ENCODE measurements at places on chromosomes 2 and 18.

DNA sequence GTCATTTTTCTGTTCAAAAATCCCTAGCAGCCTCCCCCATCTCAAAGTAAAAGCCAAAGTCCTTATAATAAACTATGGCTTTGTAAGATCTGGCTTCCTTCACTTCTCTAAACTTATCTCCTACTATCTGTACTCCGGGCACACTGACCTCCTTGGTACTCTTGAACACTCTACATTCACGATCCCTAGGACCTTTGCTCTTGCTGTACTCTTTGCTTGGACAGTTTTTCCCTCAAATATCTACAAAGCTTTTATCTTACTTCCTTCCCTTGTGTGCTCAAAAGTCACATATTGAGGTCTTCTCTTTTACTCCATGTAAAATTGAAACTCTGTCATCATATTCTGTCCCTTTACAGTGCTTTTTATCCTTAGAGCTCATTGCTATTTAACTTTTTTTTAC, 616.6 kb downstream of the IRS1 start:
- no peak for DNase-seq

GRCh38 chr18:23136326-23137096, 1.2 kb downstream of the CABLES1 start:
- peak; percentile 25 for DNase-seq

DNA sequence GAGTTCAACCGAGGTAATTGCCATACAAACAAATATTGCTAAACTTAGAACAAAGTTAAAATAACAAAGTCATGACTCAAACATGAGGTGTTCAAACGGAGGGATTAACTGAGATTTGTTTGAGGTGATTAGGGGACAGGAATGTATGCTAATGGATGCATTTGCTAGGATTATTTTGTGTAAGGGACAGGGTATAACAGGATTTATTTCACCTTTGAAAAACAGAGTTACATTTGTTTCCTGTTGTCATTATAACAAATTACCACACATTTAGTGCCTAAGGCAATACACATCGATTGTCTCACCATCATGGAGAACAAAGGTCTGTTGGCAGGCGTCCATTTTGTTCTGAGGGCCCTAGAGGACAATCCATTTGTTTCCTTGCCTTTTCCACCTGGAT, 304.3 kb upstream of the CNTNAP5 start:
- no peak for DNase-seq

DNA sequence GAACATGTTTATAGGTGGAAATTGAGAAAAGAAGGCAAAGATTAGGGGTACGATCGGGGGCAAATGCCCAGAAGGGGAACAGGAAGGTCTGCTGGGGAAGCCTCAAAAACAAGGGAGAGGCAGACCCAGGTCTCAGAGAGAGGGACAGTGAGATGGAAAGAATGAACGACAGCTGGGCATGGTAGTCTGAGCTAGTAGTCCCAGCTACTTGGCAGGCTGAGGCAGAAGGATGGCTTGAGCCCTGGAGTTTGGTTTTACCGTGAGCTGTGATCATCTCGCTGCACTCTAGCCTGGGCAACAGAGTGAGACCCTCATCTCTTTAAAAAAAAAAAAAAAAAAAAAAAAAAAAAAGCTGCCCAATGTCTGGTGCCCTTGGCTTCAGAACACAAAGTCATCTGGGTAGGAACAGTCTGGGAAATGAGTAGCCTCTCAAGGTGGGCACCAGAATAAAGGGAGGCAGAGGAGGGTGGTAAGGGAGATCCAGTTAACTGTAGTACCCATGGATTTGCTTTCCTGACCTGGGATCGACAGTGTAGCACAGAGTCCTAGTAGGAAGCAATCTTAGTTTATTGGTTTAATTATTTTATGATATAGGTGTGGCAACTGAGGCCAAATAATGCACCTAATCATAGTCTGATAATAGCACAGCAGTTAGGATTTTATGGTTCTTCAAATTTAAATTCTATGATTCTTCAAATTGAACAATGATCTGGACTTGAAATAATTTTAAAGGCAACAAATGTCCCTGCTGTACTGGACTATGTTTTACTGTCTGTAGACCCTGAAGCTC, 3.5 kb downstream of the RRM2 start:
- DNase-seq, result no peak

DNA sequence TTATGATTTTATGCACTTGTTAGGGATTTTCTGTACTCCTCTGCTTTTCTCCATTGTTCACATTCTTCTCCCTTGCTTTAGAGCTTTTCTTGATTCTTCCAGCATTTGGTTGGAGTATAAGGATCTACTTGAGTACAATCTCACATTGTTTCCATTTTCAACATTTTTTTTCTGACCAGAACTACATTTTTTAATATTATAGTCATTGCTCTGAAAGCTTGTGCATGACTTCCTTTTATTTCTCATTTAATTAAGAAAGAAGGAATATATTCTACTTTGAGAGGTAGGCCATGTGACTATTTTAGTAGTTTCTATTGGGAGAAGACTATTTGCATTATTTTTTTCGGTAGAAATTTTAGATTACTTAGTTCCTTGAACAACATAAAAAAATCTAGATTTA, 200.4 kb downstream of the TMEM247 start:
- DNase-seq, result no peak

DNA sequence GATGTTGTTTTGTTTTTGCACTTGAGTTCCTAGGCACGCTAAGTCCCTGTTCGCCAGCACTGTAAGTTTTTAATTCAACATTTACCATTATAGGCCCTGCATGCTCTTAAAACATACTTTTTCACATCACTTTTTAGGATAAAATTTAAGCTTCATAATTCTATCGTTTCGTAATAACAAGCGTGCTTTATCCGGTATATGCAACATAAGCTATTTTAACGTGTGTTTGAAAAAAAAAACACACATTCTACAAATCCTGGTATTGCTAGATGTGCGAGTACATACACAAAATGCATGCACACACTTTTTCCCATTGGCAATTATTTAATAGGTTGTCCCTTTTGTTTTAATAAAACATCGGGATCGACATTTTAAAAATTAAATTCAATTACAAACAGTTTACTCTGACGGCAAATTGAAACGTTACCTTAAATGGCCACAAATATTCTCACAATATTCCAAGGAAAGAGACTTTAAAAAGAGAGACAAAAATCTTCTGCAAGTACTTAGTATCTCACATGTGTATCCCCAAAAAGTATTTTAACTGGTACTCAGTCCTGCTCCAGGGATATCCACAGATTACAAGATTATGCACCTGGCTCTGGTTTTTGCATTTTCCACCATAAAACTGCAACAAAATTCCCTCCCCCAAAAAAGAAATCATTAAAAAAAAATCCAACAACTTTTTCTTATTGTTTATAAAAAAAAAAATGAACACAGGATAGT, 1.0 kb upstream of the TCF4 start:
- DNase-seq, result no peak

DNA sequence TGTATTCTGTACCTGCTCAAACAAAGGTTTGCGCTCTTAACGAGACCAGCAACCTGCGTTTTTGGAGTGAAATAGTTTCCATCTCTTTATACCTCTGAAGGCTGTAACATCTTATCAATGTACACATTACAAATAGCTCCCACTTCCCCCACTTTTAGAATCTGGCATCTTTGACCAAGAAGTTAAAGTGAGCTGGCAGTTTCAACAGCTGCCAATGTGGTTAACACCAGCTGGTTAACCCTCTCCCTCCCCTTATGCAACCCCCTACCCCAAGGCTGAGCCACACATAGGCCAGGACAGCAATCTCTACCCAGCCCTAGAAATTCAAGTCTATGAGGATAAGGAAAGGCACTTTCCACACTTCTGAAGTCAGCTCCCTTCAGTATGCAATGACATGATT, 2.2 kb upstream of the SERTAD2 start:
- DNase-seq, result no peak

DNA sequence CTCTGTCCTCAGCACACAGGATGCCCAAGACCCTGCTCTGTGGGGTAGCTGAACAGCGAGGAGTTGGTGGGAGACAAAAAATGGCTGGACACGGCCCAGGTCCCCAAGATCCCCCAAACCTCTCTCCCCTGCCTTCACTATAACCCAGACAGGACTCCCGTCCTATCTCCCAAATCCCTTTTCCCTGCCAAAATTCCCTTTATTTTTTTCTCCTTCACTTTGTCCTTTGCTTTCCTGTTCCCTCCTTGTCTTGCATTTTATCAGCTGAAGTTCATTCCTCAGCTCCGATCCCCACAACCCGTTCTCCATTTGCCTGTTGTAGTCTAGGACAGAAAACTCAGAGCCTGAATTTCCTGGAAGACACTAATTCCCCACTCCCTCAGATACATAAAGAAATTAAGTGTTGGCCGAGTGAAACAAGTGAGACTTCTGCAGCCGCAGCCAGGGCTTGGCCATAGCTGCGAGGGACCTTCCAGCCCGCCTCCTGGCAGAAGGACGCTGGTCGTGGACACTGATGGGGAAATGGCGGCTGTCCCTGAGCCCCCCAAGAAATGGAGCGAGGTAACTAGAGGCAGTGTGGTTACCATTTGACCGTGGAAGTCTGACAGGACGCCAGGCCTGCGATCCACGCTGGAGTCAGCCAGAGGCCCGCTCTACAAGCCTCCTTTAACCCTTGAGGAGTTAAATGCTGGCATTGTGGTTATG, 173.6 kb downstream of the BCL2 start:
- DNase-seq, result no peak

DNA sequence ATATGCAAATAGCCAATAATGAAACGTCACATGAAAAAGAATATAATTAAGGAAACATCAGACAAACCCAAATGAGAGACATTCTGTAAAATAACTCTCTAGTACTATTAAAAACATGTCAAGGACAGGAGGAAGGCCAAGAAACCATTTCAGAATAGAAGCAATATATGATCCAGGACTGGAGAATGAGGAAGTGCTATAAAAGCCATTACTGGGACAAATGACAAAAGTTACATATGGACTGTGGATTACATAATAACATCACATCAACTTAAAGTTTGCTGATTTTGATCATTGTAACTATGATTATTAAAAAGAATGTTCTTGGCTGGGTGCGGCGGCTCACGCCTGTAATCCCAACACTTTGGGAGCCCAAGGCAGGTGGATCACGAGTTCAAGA, 81.3 kb downstream of the CRACDL start:
- DNase-seq, result no peak

GRCh38 chr2:107380912-107381311, 445.8 kb upstream of the RGPD4 start:
- DNase-seq, result peak; percentile 6

- no peak for DNase-seq
Measured at GRCh38 chr18:11866764-11867163, 15.6 kb downstream of the CHMP1B start.

DNA sequence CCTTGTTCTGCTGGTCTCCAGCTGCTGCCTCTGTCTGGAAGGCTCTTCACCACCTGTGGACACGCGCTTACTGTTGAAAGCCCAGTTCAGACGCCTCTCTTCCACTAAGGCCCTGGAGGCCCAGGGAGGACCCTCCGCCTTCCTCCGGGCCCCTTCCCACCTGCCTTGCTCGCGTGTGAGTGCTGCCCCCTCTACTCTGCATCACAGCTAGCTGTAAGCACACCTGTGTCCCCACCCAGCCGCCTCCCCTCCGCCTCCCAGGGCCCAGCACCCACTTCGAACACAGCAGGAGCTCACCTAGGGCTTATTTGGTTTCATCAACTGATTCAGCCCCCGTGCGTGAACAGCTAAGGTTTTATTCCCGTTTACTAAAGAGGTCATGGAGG, 49.7 kb downstream of the KCNF1 start:
- no peak for DNase-seq

DNA sequence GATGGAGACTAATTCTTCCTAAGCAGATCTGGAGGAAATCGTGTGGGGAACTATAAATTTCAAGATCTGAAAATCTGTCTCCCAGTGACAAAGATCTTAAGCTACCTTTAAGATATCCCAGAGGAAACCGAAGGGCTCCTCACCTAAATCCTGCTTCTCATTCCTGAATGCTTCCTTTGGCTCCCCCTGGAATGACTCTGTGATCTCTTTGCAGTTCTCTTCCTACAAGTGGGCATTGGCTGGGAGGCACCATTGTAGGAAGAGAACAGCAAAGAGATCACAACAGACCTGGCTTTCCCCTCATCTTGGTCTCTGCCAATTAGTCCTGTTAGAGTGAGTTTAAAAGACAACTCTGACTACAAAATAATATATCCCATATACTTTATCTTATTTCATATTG, 70.0 kb upstream of the KCNH7 start:
- DNase-seq, result no peak

DNA sequence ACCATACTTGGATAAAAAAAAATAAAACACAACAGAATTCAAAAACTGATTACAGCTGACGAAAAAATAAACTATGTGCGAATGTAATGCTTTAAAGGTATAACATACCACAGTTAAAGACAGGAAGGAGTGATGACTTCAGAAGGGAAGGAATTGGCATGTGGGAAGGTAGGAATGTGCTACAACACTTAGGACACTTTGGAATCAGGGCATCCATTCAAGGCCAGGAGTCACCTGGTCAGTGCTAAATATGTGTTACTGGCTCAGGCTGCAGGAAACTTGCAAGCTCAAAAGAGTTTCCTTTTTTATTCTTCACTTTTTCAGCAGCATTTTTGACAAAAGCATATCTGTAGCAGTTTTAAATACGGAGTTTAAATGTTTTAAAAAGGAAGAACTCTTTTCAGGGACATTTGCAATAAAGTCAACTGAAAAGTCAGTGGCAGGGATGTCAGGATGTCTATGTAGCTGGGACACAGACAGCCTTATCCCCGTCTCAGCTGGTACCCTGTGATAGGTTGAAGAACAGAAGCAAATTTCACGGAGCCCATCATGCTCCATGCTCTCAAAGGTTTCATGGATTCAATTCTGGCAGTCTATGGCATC, 138.0 kb upstream of the KLHL14 start:
- no peak for DNase-seq

DNA sequence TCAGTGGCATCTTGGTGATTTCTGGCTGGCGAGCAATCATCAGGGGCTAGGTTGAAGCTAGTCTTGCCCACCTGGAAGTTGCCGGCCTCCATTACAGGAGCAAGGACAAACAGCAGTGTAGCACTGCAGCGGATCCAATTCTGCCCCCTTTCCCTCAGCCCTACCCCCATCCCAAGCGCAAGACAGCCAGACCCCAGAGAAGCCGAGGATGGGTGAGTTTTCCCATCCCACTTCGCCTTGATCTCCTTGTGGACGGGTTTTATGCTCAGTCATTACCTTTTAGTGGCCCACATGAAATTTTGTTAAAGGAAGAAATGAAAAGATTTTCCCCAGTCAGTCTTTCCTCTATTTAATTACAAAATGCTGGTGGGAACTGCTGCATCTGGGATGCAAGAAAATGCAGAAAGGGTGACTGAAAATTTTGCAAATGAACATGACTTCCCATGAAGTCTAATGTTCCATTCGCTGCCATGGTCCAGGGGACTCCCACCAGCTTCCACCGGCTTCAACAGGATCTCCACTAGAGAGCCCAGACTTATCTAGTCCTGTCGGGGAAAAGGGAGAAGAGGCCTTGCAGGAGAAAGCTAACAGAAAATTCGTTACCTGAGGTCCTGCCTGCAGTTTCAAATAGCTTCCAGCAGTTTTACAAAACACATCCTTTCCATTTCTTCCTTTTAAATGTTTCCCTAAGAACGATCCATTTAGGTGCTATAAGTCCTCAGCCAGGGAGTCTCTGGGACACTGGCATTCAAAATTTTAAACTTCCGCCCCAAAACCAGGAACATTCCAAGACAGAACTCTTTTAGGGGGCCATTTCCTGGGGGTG, 1.9 kb upstream of the HOXD9 start:
- DNase-seq, result no peak
